NCI-H187 (cell line): ENCODE measurements at places on chromosomes 13 and 19.

DNA sequence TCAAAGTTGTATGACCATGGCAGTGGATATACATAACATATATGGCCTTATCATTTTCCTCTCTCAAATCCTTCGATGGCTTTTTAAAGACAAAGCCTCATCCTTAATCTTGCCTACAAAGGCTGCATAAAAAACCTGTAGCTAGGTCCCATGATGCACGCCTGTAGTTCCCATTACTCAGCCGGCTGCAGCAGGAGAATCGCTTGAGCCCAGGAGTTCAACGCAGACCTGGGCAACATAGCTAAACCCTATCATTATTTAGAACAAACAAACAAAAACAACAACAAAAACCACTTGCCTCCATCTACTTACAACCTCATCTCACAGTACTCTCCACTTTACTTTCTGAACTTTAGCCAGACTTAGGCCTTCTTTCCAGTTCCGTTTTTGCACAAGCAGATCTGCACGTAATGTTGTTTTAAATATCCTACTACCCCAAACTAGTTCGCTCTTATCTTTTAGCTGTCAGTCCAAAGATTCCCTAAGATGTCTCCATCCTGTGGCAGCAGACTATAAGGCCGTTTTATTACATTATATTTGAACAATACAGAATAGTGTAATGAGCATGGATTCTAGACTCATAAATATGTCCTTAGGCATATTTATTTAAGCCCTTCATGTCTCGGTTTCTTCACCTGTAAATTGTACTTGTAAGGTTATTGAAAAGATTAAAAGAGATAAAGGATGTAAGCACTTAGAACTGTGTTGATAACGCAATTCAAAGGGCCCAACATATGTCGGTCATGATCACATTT, 969 bp upstream of the POMP start:
- DNase-seq: no peak

DNA sequence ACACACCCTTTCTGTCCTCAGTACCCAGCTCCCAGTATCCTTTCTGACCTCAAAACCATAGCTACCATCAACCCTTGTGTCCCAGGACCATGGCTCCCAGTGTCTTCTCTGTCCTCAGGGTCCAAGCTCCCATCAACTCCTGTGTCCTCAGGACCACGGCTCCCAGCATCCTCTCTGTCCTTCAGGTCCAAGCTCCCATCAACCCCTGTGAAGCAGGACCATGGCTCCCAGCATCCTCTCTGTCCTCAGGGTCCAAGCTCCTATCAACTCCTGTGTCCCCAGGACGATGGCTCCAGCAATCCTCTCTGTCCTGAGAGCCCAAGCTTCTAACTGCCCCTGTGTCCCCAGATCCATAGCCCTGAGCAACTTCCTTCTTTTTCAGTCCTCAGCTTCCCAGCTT, 1.7 kb upstream of the CADM4 start:
- no peak for DNase-seq

DNA sequence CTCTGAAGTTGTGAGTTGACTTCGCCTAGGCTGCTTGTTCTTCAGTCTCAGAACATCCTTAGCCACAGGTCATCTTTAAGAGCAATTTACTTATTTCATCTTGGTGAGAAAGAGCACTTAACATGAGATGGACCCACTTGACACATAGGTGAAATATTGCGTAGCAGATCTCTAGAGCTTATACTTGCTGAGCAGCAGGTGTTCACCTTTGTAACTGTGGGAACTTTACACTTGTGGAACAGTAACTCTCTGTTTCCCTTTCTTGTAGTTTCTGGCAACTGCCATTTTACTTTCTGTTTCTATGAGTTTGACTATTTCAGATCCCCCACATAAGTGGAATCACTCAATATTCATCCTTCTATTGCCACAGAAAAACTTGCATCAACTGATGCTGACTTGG, 95.7 kb downstream of the SLC10A2 start:
- peak; percentile 81 for DNase-seq

DNA sequence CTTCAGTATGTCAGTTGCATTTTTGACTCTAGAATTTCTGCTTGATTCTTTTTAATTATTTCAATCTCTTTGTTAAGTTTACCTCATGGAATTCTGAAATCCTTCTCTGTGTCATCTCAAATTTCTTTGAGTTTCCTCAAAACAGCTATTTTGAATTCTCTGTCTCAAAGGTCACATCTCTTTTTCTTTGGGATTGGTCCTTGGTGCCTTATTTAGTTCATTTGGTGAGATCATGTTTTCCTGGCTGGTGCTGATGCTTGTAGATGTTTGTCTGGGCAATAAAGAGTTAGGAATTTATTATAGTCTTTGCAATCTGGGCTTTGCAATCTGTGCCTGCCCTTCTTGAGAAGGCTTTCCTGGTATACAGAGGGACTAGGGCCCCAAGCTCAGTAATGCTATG, 18.5 kb upstream of the KBTBD7 start:
- DNase-seq: no peak

GRCh38 chr13:106349080-106349931, 186.2 kb downstream of the EFNB2 start:
- peak; percentile 74 for DNase-seq

DNA sequence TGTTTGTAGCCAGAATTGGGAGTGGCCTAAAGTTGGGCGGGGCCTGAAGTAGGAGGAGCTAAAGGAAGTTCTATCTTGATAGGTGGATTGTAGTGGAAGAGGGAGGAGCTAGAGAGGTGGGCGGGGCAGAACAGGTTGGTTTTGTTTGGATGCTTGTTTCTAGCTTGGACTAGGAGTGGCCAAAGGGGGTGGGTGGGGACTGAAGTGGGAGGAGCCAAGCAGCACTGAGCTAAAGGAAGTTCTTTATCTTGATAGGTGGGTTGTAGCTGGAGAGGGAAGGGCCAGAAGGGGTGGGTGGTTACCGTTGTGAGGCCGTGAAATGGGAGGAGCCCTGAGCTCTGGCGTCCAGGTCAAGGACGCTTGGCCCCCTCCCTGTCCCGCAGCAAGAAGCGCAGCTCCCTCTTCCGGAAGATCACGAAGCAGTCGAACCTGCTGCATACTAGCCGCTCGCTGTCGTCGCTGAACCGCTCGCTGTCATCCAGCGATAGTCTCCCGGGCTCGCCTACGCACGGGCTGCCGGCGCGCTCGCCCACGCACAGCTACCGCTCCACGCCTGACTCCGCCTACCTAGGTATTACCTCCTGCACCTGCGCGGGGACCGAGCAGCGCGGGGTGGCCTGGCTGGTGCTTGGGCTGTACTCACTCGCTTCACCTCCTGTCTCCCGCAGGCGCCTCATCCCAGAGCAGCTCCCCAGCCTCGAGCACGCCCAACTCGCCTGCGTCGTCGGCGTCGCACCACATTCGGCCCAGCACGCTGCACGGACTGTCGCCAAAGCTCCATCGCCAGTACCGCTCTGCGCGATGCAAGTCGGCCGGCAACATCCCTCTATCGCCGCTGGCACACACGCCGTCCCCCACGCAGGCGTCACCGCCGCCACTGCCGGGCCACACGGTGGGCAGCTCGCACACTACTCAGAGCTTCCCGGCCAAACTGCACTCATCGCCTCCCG, 8.0 kb downstream of the DNASE2 start:
- peak; percentile 52 for DNase-seq

GRCh38 chr13:77696879-77697216, 639 bp upstream of the SLAIN1 start:
- DNase-seq: no peak

DNA sequence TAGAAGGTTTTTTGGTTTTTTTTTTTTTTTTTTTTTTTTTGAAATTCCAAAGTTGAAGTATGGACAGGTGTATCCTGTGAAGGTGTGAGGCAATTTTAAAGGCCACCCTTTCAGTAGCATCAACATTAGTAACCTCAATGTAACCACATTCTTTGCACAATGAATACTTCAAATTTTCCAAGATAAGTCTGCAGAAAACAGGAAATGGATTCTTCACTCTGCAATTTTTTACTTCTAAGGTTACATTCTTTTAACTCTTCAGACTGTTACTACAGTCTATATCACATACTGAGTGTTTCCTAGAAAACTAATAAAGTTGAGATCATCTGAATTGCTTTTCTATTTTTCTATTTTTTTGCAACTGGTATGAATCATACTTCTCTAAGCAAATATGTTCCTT, 569.0 kb upstream of the GPC6 start:
- DNase-seq: no peak

DNA sequence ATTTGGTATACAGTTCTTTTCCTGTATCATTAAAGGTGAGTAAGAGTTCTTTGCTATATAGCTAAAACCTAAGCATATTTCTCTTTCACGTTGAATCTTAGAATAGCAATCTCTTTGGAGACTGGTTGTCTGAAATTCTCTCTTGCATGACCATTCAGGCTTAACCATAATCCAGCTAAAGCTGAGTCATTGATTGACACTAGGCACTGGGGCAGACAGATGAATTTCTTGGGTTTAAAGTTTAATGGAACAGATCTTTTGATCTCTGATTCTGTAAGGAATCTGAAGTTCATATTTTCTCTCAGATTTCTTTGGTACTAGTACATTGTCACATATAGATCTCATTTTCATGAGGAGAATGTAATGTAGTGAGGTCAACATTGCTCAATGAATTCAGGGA, 397.3 kb upstream of the MIR17HG start:
- DNase-seq: no peak

DNA sequence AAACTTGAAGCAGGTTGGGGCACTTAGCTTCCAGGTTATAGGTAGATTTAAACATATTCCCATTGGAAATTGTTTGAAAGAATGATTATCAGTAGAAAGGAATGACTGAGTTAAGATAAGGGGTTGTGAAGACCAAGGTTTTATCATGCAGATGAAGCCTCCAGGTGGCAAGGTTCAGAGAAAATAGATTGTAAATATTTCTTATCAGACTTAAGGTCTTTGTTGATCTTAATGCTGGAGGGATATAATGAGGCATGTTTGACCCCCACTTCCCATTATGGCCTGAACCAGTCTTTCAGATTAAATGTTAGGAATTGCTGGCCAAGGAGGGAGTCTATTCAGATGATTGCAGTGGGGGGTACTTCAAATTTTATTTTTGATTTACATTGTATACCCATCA, 1486.5 kb upstream of the PRR20A start:
- no peak for DNase-seq

DNA sequence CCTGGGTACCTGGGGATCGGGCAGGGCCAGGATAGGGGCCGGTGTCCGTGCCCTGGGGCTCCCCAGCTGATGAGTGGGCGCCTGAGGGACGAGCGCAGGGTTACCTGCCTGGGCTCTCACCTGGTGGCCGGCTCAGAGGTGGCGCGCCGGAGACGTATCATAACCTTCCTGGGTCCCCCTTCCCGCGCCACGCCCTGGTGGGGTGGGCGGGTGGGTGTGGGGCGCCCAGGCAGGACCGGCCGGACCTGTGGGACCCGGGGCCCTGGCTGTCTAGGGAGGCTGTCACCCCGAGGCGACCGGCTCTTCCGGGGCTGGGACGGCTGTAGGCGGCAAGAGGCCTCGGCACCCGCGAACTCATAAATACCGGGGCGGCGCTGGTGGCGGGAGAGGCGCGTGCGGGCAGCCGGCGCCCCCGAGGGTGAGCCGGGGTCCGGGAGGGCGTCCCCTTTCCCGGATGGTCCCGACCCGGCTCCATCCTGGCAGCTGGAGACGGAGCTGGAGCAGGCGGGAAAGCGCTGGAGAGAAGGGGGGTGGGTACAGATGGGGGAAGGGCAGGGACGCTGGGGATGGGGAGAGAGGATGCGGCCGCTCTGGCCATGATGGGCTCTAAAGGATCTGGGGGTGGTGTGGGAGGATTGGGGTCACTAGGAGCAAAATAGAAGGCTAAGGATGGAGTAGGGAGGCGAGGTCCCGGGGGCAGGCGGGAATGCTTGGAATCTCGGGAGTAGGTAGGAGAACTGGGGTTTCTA, at the start of gene ACP7:
TSS of gene ACP7 (plus strand) at position 386 of the 749 bp plus-strand sequence. CDS start 902 bp downstream, outside the sequence.
- no peak for DNase-seq

DNA sequence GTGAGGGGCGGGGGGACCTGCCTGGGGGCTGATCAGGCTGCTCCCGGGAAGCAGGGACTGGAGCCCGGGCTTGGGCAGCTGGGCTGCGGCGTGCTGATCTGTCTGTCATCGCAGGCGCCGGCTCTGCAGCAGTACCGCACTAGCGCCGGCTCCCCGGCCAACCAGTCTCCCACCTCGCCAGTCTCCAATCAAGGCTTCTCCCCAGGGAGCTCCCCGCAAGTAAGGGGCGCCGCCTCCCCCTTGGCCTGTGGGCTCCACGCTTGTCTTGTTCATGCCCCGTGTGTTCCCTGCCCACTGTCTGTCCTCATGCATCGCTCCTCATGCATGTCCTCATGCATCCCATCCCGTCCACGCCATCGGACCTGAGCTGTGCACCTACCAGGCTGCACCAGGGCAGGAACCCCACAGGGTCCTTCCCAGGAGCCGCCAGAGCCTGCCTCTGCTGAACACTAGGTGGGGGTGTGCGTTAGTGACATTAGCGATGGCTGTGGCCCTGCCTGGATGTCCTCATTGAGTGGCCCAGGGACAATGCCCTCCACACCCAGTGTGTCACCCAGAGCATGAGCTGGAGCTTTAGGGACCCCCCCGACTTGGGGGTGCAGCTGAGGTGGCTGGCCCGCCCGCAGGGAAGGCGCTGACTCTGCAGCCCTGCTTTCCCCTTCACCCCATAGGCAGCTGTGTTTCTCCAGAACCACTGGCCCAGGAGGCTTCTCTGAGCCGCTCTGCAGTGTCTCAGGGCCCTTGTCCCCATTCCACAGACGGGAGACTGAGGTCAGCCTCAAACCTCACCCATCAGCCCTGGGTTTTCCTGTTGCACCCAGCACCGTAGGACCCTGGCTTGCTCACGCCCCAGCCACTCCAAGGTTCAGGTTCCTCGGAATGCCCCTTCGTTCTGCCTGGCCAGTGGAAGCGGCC, 19.5 kb downstream of the COMP start:
- DNase-seq: no peak

GRCh38 chr19:18263324-18264136, 10.7 kb downstream of the IQCN start:
- no peak for DNase-seq
